Stimulated activated CD4-positive, alpha-beta T cell treated with anti-CD3 and anti-CD28 coated beads, Interleukin-1b, Interleukin-23, amount 100 ng/mL, for 24 hours (primary cell): ENCODE measurements at places on chromosomes 13 and 19.
A peak's percentile ranks its signal among the peaks of the same experiment; 100 is the strongest.

DNA sequence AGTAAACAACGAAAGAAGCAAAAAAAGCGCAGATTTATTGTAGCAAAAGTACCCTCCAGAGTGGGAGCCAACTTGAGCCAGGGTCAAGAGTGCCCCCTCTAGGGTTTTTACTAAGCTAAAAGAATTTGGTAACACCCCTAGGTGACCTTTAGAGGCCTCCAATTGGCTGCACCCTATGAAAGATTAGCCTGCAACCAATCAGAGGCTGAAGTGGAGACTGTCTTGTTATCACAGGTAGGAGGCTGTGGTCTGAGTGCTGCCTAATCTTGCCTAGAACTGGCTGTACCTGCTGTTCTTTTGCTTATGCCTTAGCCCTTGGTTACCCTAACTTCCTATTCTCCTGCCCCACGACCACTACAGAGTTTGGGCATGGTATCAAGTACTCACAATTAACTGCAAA lies 38.3 kb downstream of the ANKRD10 start:
- DNase-seq, result no peak

- no peak for DNase-seq
Measured at GRCh38 chr19:35115177-35115951, at the start of gene FXYD3. Gene FXYD3 (plus strand): TSS chr19:35115823. CDS start chr19:35119377, 3,554 bp downstream.

DNA sequence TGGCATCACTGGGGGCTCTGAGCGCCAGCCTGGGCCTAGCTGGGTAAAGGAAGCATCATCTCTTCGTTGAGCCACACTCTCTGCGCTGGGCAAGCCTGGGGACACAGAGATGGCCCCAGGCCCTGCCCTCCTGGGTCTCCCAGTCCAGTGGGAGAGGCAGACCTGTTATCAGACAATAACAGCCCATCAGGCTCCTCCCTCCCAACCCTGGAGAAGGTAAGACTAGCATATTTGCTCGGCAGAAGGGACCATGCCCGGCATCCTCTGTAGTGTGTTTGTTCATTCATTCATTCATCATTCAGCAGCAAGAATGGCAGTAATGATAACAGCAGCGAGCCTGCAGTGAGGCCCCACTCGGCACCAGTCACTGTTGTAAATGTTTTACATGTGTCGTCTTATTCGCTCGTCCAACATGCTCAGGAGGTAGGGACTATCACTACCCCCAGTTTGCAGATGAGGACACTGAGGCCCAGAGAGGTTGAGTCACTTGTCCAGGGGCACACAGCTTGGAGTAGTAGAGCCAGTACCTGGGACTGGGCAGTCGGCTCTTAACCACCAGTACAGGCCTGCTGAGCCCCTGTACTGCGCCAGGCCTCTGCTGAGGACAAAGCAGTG lies 33.2 kb downstream of the PAK4 start:
- DNase-seq, result no peak

DNA sequence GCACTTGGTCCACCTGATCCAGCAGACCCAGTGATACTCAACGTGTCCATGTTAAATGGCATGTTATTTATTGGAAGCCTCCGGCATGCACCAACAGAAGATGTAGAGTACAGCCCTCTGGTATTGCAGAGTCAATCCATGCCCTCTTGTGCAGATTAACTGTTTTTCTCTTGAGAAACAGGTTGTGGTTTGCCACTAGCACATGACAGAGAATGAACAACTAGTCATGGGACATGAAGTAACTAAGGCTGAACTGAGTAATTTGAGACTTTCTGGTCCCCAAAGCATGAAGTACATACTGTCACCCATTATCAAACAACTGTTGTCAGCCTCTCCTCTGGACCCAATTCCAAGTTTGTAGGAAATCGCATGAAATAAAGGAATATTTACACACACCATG lies 3.2 kb downstream of the ZNF562 start:
- no peak for DNase-seq

GRCh38 chr19:51166846-51167490 lies 24.9 kb downstream of the SIGLEC7 start:
- no peak for DNase-seq

- DNase-seq, result no peak
Measured at GRCh38 chr13:113558461-113558860, 26.1 kb upstream of the TFDP1 start.

DNA sequence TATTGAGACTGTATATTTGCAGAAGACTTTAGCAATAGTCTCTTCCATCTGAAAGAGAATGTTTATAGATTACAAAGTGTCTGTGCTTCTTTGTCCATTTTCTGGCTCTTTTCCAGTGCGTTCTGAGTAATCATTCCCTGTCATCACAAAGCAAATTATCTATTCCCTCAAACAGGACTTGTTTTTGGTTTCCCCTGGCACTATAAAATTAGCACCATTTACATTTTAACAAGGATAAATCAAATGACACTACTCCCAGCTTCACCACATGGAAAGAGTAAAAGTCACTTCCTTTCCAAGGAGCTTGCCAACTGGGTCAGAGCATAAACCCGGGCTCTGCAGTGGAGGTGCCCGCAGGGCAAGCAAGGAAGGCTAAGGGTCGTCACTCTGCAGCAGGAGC lies 88.1 kb downstream of the SHISA2 start:
- DNase-seq, result no peak

GRCh38 chr13:60018536-60018935 lies 145.2 kb downstream of the DIAPH3 start:
- DNase-seq, result no peak

GRCh38 chr13:51697181-51697580 lies 106.8 kb downstream of the DHRS12 start:
- DNase-seq, result no peak

DNA sequence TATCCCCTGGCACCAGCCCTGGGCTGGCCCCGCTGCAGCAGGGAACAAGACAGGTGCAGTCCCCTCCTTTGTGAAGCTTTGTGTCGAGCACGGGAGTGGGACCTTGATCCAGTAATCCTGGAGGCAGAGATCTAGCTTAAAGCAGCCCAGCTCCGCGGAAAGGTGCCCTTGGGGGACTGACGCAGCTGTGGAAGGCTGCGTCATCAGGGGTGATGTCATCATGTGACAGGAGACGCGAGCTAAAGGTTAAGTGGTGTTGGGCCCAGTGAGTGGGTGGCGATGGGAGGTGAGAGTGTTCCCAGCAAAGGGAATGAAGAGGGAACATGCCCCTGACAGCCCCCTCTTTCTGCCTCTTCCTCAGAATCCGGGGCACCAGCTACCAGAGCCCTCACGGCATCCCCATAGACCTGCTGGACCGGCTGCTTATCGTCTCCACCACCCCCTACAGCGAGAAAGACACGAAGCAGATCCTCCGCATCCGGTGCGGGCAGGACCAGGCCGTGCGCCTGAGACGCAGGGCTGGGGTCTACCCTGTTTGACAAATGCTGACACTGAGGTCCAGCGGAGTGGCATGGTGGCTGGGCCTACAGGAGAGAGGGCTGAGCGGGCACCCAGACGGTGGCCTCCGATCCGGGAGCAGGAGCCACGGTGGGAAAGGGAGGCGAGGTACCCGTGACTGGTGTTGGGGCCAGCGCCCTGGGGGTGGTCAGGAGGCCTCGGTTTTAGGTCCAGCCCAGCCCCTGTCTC lies 2.6 kb downstream of the LHB start:
- no peak for DNase-seq

DNA sequence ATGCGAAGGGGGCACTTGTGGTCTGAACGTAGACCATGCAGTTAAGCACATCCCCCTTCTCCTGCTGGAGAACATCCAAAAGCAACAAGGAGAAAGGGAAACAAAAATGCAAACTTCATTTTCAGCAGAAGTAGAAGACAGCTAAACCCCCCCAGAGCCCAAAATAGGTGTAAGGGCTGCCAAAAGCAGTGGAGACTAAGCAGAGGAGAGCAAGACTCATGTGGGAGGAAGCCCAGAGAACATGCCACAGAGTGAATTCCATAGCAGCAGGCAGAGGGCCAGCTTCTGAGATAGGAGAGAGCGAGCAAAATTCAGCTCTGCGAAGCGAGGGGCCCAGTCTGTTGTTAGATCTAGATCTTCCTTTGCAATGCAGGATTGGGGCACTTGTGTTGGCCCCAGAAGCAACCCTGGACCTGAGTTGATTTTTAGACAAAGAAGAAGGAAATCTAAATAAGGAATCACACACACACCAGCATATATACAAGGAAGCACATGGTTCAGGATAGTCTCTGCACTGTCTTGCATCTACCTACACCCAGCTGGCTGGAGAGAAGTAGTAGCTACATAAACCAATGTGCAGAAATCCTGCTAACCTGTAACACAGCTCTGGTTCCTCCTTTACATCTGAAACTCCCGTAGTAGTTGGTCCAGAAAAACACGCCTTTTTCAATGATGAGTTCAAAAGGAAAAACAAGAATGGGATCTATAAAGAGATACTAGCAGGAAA lies 199.6 kb downstream of the SPRY2 start:
- DNase-seq, result no peak

DNA sequence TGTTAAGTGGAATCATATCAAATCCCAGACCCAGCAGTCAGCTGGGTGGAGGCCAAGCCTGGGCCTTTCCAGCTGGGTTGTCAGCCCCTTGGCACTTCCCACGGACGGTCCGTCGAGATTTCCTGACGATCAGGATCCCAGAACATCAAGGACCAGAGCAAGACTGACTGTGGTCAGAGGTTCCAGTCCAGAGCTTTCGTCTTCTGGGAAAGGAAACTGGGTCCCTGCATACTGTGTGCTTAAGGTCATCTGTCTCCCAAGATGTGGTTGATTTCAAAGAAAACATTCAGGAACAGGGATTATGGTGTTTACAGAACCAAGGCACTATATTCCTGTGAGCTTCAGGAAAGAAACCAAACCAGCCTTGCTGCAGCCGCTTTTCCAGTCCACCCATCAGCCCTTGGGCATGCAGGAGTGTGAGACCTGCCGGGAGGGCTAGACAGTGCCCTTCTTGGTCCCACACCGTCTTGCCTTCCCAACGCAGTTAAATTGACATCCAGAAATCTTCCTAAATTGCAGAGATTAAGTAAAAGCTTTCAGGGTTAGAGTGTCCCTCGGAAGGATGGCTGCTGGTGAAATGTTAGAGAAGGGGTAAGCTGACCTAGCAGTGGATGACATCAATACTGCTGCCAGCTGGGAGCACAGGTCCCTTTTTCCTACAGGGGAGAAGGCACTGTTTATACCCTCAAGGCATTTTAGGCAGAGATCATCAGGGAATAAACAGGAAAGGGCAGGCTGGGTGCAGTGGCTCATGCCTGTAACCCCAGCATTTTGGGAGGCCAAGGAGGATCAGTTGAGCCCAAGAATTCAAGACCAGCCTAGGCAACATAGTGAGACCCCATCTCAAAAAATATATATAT lies 5.0 kb upstream of the C19orf33 start:
- no peak for DNase-seq

- DNase-seq, result peak; percentile 52
Measured at GRCh38 chr19:55080121-55080967, 4.7 kb downstream of the EPS8L1 start.

GRCh38 chr19:34692549-34692948 lies 15.1 kb downstream of the ZNF302 start:
- DNase-seq, result no peak

DNA sequence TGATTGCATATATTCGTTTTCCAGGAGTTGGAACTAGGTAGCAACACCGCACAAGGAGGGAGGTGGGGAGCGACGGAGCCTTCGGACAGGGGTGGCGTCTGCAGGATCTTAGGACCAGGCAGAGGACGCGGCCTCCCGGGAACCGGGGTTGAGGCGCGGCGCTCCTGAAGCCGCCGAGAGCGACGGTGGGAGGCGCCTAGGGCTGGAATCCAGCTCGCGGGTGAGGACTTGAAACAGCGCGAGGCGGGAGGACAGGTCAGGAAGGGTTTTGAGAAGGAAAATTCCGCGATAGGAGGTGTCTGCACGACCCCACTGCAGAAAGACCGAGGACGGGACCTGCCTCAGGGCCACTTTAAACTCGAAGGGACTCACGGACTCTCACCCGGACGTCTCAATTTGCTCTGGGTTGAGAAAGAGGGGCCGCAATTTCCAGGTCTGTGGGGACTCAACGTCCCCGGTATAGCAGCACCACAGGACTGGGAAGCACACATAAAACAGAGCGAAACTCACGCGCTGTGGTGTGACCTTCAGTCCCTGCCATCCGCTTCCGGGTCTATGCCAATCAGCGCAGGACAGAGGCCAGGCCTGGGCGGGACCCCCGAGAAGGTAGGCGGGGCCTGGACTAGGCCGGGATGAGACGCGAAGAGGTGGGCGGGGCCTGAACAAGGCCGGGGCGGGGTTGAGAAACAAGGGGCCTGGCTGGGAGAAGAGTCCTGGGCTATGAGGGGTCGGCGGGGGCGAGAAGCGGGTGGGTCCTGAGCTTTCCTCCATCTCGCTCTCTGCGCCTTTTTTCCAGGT lies at the start of gene ZNF320:
Gene ZNF320 (minus strand): TSS at position 498 of the 798 bp plus-strand sequence. CDS start 7,380 bp downstream, outside the sequence.
- DNase-seq, result peak; percentile 82

DNA sequence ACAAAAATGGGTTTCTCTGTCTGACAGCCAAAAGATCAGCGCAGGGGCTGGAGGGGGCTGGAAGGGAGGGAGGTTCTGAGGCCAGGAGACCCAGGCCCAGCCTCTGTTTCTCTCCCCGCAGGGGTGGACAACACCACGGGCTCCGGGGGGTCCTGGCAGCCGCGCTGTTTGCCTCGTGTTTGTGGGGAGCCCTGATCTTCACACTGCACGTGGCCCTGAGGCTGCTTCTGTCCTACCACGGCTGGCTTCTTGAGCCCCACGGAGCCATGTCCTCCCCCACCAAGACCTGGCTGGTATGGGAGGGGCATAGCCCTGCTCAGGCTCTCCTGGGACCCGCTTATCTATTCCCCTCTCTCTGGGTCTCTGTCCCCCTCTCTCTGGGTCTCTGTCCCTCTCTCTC lies 9.6 kb downstream of the CPT1C start:
- no peak for DNase-seq

GRCh38 chr19:50044922-50045321 lies 19.1 kb downstream of the ZNF473 start:
- no peak for DNase-seq

GRCh38 chr13:36074659-36075058 lies 56.5 kb downstream of the DCLK1 start:
- DNase-seq, result no peak

GRCh38 chr19:16532440-16533234 lies 9.6 kb downstream of the CHERP start:
- DNase-seq, result no peak

GRCh38 chr19:41457241-41457640 lies 14.3 kb downstream of the ERICH4 start:
- DNase-seq, result no peak

GRCh38 chr13:49443357-49443703 lies 534 bp downstream of the CAB39L start:
- DNase-seq, result no peak

GRCh38 chr13:28338006-28338574 lies 156.8 kb downstream of the FLT1 start:
- no peak for DNase-seq
